Activated CD4-positive, alpha-beta T cell treated with anti-CD3 and anti-CD28 coated beads for 1 hour (primary cell): ENCODE measurements at places on chromosomes 2 and 18.

GRCh38 chr2:168608796-168609195 lies 152.7 kb downstream of the CERS6 start:
- no peak for DNase-seq

DNA sequence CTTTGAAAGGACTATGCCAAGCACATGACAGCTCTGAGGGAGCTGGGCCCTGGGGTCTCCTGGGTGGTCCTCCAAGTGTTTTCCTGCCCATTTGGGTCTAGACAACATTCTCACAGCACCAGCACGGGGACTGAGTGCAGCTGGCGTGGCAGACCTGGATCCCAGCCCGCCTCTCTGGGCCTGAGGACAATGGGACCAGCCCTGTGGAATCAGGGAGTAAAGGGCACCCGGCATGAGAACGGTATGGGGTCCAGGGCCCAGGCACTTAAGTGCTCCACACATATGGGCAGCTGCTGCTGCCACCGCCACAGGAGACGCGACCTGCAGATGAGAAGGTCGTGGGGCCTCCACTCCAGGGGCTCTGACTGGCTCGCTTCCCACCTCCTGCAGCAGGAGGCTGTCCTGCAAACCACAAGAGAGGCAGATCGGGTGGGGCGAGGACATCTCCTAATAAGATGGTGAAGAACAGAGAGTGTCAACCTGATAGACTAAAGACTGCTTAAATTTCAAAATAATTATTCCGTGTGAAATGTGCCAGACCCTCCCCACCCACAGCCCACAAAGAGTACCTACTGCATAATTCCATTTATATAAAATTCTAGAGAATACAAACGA lies 46.3 kb downstream of the FAM178B start:
- DNase-seq: no peak

DNA sequence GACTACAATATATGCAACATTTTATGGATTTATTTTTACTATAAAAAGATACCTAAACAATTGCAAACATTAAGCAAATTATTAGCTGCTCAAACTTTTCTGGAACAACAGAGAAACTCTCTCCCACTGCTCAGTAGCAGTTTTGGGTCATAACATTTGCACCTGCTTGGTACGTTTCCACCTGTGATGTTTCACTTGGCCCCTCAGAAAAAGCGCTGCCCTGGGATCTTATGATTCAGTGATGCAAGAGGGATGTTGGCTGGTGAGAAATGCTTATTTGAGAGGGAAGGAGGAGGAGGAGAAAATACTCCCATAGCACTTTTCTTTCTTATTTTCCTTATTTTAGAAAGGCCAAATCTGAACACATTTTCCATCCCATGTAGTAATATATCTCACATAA lies 9.2 kb downstream of the IRS1 start:
- DNase-seq: no peak

DNA sequence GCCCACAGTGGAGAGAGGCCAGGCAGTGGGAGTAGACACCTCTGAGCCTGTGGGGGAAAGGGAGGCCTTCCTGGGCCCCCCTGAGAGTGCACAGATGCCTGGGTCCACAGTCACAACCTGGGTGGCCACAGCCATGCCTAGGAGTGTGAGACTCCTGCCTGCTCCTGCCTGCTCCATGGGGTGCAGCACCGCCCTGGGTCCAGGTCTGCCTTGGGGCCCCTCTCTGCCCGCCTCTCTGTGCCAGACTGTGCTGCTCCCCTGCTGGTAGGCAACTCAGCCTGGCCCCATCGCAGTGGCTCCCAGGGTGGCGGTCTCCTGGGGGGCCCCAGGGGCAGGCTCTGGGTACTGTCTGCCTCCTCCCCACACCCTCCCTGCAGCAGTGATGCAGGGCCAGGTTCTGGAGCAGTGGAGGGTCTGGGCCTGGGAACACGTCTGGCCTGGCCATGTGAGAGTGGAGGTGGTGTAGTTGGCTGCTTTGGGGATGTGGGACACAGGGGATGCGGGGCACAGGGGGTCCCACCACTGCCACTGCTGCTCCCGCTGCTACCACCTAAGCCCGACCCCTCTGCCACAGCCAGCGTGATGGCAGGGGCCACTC lies 60.1 kb upstream of the DLX2 start:
- DNase-seq: no peak

- DNase-seq: no peak
Observed at GRCh38 chr18:68229351-68229750, 485.6 kb downstream of the TMX3 start.

- no peak for DNase-seq
Observed at GRCh38 chr2:130355172-130355577, 681 bp upstream of the PTPN18 start.

DNA sequence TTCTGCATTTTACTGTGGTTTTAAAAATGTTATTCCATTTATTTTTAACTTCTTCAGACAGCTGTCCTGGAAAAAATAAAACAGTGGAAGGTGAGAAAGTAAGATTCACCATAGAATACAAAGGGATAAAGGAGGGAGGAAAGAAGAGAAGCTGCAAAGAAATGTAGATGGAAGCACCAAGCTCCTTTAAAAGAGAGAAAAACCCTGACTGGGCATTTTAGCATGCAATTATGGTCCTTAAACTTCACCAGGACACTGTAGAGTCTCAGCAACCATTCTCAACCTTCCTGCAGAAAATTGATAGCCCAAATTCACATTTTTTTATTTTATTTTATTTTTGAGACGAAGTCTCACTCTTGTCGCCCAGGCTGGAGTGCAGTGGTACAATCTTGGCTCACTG lies 11.6 kb upstream of the ANKRD44 start:
- DNase-seq: no peak

DNA sequence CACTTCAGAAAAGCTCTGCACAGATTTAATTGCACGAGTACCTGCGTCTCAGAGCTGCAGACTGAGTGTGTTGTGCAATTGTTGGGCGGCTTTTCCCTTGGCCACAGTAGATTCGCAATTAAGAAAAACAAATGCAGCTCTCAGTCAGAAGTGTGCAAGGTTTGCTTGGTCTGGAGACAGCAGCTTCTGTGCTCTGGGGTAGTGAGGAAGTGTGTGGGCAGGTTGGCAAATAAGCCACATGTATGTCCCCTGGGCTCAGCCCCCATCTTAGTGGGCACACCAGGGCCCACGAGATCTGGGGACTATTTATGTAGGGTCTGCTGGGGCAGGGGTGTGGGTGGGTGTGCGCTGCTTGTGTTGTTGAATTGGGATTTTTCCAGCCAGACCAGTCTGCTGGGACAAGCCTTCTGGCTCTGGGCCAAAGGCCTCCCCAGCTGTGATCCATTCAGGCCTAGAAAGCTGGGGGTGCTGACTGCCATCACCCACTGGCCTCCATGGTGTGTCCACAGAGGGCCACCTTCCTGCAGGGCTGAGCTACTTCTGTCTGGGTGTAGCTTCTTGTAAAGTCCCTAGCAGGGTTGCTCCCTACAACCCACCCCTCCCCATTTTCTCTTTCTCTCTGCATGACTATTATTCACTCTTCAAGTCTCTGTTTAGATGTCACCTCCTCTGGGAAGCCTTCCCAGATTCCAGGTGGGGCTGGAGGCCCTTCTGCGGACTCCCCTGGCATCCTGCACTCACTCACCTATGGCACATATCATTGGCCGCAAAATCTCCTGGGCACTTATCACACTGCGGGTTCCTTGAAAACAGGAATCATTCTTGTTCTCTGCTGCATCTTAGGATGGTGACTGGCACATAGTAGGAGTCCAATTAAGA lies 67.8 kb downstream of the ODC1 start:
- DNase-seq: no peak

- no peak for DNase-seq
Observed at GRCh38 chr2:240387669-240388358, 47.6 kb upstream of the GPC1 start.

DNA sequence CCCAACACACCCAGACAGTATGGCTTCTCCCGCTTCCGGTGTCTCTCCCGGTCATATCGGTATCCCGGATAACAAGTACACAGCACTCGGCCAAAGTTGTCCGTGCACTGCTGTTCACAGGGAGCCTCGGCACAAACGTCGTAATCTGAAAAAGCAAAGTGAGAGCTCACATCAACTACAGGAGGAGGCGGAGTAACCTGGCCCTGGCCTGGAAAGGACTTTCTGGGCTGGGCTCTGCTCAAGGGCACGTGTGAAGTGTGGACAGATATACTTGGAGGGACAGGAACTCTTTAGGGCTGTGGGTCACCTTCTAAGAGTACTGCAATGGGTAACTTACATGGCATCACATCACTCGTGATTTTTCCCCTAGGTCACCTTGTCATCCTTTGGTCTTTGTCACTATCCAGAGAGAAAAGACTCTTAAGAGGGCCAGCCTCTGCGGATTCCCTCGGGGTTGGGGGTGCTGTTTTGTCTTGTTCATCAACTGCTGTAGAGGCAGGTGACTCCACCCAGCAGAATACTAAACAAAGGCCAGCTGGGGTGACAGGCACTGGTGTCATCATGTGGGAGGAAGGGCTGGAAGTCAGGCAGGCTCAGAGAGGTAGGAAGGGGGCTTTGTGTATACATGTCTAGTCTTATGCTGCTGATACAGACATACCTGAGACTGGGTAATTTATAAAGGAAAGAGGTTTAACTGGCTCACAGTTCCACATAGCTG lies 110.6 kb upstream of the LMAN1 start:
- DNase-seq: no peak

DNA sequence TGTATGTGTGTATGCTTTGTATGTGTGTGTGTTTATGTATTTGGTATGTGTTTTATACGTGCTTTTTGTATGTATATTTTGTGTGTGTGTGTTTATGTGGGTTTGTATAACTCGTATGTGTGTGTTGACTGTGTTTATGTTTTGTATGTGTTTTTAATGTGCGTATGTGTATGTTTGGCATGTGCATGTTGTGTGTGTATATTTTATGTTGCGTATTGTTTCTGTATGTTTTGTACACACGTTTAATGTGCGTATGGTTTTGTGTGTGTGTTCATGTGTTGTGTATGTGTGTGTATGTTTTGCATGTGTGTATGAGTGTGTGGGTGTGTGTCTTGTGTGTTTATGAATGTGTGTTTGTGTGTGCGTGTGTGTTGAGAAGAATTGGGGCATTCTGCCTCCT lies 55.2 kb upstream of the NCK2 start:
- no peak for DNase-seq

GRCh38 chr2:126860385-126860784 lies 38.3 kb upstream of the TEX51 start:
- DNase-seq: no peak

- DNase-seq: no peak
Observed at GRCh38 chr18:68436485-68436884, 278.4 kb downstream of the TMX3 start.

GRCh38 chr2:46461709-46462171 lies 17.6 kb upstream of the TMEM247 start:
- DNase-seq: no peak

GRCh38 chr2:10405448-10405847 lies 42.7 kb downstream of the ODC1 start:
- no peak for DNase-seq

DNA sequence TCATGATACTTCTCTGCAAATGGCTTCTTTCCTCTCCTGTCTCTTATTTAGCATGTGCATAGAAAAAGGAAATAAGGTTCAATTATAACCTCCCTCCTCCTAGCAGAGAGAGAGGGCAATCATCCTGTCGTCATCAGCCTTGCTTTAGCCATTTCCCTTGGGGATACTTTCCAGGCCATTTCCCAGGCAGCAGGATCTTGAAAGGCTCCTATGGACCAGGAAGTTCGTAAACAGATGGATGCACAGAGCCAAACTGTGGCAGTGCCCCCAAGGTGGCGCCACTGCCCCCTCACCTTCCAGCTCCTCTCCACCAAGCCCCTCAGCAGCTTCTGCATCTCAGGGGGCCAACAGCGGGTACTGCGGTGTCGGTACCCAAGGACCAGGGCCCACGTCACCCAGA lies 157.4 kb downstream of the DTNA start:
- DNase-seq: no peak

DNA sequence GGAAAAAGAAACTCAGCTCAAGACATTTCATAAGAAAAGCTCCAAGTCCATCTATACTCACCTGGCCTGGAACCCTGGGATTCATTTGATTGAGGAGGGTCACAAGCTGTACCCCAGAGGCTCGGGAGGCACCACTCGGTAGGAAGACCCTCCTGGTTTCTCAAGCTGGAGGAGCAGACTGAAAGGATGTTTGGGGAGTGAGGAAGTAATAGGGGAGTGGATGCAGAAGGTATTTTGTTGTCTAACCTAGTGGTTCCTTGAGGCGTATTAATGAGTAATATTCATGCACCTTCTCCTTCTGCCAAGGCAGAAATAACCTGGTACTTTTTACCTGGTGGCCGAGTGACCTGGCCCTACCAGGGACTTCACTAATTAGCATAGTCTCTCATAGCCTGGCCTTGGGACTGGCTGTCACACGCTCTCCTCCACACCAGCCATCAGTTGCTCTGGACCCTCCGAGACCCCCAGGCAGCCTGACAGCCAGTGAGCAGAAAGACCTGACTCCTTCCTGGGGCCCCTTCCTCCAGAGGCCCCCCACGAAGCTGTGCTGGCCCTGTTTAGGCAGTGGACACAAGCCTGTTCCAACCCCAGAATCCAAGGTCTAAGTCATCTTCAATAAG lies 161.4 kb downstream of the BCL2 start:
- DNase-seq: no peak

- DNase-seq: no peak
Observed at GRCh38 chr2:230601510-230601909, 111.1 kb upstream of the CAB39 start.

- DNase-seq: no peak
Observed at GRCh38 chr2:95707837-95708236, 116.0 kb downstream of the TRIM43 start.

DNA sequence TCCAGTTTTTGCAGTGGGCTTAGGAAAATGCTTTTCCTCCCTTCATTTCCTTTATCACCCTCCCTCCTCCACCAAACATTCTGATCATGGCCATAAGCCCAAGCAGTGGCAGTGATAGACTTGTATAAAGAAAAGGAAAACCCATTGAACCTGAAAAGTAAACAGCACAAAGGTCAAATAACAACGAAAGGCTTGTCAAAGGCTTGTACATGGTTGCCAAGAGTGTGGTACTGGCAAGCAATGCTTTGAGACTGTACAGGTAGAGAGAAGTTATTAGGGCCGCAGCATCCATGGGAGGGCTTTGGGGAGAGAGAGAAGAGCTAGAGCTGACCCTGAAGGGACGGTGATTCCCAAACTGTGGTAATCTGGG lies 2.1 kb upstream of the VWA3B start:
- DNase-seq: no peak

DNA sequence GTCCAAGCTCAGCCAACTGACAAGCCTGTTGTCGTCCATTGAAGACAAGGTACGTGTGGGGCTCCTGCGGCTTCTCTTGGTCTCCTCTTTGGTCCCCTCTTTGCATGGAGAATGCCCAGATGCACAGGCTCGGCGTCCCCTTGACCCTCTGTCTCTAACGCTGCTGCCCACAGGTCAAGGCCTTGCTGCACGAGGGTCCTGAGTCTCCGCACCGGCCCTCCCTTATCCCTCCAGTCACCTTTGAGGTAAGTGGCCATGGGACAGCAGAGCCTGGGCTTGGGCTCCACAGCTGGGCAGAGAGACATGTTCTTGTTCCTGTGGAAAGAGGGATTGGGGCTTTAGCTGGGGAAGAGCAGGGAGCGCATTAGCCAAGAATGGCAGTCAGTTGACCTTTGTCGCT lies 86.1 kb downstream of the INPP5D start:
- DNase-seq: no peak

- DNase-seq: no peak
Observed at GRCh38 chr18:51029378-51029693, 677 bp upstream of the SMAD4 start.
